AG20443 (cell line): ENCODE measurements at places on chromosomes 7 and 10.

GRCh38 chr10:131972474-131973071 lies 9.2 kb downstream of the BNIP3 start:
- DNase-seq = no peak

DNA sequence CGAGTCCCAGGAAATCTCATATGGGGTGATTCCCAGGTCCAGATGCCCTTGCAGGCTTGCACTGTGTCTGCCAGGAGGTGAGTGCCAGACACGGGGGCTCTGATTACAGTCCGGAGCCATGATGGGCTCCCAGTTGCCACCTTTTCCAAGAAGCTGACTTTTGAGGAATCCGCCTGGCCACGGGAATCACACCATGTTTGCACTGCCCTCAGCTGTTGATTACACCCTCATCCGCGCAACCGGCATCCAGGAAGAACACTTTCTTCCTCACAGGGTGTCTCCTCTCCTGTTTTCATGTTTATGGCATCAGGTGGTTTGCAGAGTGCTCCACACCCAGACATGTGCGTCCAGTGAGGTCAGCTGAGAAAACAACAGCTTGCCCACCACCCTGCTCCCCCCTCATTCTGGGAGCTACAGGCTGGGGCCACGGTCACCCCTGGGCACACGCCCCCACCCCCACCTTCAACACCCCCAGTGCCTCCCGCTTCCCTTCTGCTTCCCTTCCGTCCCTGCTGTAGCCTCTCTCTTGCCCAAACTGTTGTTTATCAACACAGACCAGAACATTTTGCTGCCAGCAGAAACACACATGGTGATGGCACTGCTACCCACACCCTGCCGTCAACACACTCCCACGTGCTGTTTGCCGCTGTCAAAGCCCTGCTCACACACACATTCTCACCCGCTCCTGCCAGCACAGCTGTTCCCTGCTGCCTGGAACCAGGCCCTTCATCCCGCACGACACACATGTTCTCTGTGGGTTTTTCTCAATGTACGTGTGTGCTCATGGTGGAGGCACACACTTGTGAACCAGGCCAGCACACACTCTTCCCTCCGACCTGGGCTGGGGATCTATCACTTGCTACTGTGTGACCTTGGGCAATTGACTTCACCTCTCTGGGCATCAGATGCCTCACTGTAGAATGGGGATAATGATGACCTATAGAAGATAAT lies 35.8 kb downstream of the DDIT4 start:
- DNase-seq = peak; percentile 46

- no peak for DNase-seq
Measured at GRCh38 chr10:6743291-6743849, 163.3 kb upstream of the PRKCQ start.

GRCh38 chr7:113263749-113264148 lies 145.4 kb upstream of the SMIM30 start:
- DNase-seq = no peak

GRCh38 chr10:50325449-50326171 lies 74.3 kb upstream of the ASAH2 start:
- DNase-seq = peak; percentile 86

- DNase-seq = peak; percentile 37
Measured at GRCh38 chr7:131076032-131076431, 251.6 kb upstream of the MKLN1 start.

- DNase-seq = no peak
Measured at GRCh38 chr10:30834651-30835050, 197.0 kb downstream of the ZNF438 start.

GRCh38 chr10:71263376-71263775 lies 51.0 kb downstream of the UNC5B start:
- DNase-seq = no peak

GRCh38 chr7:7868572-7868899 lies 100.1 kb upstream of the GLCCI1 start:
- DNase-seq = no peak

DNA sequence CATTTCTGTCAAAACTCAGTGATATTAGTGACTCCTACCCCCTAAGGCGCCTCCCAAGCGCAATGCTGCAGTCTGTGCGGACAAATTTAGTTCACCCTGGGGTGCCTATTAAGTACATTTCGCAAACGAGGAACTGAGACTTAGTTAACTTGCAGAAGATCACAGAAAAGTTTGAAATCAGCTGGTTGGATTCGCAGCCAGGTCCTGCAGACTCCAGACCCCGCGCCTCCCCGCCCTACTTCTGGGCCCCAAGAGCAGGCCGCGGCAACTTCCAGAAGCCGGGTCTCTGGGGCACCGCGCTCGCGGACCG lies 588 bp downstream of the CYREN start:
- no peak for DNase-seq

DNA sequence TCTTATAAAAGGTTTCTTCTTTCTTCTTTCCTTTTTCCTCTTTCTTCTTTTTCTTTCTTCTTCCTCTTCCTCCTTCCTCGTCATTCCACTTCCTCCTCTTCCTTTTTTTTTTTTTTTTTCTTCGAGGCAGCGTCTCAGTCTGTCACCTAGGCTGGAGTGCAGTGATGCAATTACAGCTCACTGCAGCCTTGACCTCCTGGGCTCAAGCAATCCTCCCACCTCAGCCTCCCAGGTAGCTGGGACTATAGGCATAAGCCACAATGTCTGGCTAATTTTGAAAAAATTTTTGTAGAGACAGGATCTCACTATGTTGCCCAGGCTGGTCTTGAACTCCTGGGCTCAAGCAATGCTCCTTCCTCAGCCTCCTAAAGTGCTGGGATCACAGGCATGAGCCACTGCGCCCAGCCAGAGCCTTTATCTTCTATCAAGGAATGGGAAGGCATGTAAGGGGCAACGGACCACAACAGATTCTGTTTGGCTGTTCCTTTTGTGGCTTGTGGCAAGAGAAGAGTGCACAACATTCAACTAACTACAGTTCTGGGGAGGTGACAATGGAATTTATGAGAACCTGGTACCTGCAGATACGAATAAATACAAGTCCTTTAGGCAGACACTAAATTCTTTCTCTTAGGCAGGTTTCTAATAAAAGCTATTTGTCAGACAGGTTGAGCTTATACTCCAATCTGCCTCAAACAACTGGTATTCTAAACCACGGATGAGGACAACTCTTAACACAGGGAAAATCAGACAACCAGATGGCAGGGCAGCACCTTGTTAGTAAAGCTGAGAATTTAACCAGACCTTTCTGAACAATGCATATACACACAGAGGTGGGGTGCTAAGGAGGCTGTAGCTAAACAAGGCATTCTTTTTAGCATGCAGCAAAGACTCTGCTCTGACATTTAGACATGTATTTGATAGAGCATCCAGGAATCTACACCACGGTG lies 100.3 kb downstream of the DOCK4 start:
- no peak for DNase-seq

- no peak for DNase-seq
Measured at GRCh38 chr7:46192271-46192670, 271.2 kb upstream of the IGFBP3 start.

- peak; percentile 49 for DNase-seq
Measured at GRCh38 chr10:119602241-119603095, 5.7 kb upstream of the TIAL1 start.

GRCh38 chr10:103235775-103236174 lies 9.9 kb upstream of the RPEL1 start:
- no peak for DNase-seq

- DNase-seq = no peak
Measured at GRCh38 chr7:156480671-156481070, 159.9 kb upstream of the RNF32 start.

- peak; percentile 83 for DNase-seq
Measured at GRCh38 chr10:118543714-118544400, 51.6 kb downstream of the PRLHR start.

- DNase-seq = peak; percentile 55
Measured at GRCh38 chr7:116859323-116859722, 3.1 kb upstream of the CAPZA2 start.

DNA sequence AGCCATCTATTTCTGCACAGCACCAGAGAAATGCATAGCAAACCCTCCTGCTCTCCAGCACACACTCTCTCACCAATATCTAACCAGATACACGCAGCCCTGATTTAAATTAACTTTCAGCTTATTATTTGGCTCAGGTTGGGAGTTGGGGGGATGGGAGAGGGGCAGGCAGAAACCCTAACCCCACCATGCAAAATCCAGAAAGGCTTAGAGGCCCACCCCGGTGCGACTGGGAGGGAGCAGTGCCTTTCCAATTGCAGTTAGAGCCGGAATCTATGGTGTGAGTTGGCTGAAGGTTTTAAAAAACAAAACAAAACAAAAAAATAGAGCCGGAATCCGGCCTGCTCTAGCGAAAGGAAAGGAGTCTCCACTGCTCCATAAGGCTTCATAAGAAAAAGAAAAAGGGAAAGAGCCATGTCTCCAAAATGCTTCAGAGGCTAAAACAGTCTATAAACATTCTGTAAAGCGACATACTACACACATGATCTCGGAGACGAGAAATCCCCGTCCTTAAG lies 2.9 kb downstream of the IGF2BP3 start:
- no peak for DNase-seq

- no peak for DNase-seq
Measured at GRCh38 chr7:128869944-128870285, 7.3 kb downstream of the ATP6V1F start.

GRCh38 chr7:137774793-137775201 lies 72.0 kb downstream of the DGKI start:
- peak; percentile 33 for DNase-seq

DNA sequence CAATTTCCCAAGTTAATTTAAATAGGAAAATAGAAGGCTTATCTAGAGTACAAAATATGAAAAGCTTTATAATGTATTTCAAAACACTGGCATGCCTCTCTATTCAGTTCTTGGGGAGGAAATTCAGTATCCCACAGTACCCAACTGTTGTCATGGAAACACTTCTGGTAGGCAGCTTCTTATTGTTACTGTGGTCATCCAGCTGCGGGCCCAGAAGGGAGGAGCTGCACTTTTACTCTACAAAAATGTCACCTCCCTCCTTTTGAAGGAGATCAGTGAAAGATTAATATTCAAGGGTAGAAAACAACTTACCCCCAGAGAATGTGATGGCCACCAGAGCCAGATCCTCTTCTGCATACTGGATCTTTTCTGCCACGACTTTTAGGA lies 202.8 kb downstream of the RAPGEF5 start:
- DNase-seq = peak; percentile 30

DNA sequence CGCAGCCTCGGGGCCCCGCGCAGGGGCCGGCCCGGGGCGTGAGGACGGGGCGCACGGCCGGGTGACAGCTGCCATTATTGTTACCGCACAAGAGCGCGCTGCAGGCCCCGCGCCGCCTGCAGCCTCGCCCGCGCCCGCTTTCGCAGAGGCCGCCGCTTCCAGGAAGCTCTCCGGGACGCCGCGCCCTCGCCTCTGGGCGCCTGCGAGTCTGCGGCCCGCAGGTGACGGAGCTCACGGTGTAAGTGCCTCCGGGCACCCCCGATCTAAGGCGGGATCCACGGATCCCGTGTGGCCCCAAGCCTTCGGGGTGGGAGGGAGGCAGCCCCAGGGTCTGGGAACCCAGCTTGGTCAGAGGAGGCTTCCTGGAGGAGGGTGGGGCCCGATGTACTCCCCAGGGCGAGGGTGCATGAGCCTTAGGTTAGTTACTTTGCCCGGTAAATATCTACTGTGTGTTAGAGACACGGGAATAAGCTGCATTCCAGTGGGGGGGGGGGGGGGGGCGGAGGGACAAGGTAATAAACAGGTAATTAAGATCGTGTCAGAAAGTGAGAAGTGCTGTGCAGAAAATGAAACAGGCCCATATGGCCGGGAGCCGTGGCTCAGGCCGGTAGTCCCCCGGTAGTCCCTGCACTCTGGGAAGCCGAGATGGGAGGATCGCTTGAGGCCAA lies 638 bp downstream of the IQCE start:
- DNase-seq = peak; percentile 31

GRCh38 chr7:17446340-17446739 lies 147.9 kb downstream of the AHR start:
- DNase-seq = no peak

DNA sequence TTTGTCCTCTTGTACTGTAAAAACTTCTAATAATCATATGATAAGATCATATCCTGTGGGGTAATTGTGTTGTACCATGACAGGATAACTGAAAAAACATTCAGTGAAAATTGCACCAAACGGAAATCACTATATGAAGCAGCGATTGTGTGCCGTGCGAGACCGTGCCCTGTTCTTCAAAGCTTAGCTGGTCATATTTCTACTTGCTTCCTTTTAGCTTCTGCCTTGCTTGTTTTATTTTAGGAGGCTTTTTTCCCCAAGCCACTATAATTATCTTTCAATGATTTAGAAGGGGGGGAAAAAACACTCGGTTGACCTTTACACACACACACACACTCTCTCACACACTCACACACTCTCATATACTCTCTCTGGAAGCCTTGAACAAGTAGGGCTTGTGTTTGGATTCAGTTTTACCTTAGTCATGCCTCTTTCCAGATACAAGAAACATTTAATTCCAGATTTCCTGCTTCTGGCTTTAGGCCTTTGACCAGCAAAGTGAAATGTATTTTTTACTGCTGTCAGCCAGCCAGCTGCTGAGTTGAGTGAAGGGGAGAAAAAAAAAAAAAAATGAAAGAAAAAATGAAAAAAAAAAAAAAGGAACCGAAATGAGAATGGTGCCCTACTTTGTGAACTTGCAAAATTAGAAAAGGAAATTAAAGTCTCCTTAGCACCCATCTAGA lies 181.4 kb downstream of the ARID5B start:
- DNase-seq = no peak

- DNase-seq = no peak
Measured at GRCh38 chr7:17166824-17167379, 131.6 kb upstream of the AHR start.

- no peak for DNase-seq
Measured at GRCh38 chr7:4998910-4999309, 39.9 kb upstream of the MMD2 start.

DNA sequence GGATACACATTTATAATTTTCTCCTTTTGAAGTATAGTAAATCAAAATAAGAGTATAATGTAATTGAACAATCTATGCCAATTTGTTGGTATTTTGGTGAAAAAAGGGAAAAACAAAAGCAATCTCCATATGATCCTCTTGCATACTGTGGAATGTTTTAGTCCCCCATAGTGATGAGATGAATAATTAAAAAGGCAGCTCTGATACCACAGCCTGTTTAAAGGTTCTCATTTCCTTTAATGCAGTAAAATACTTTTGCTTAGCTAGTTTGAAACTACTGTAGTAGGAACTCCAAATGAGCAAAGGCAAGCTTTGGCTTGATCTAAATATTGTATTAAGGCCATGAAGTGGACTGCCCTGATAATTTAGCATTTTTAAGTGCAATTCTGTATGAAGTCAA lies 77.6 kb downstream of the VTI1A start:
- DNase-seq = no peak

- DNase-seq = no peak
Measured at GRCh38 chr10:52261362-52261761, 52.7 kb upstream of the DKK1 start.

- no peak for DNase-seq
Measured at GRCh38 chr10:129838794-129839193, 125.3 kb downstream of the EBF3 start.

DNA sequence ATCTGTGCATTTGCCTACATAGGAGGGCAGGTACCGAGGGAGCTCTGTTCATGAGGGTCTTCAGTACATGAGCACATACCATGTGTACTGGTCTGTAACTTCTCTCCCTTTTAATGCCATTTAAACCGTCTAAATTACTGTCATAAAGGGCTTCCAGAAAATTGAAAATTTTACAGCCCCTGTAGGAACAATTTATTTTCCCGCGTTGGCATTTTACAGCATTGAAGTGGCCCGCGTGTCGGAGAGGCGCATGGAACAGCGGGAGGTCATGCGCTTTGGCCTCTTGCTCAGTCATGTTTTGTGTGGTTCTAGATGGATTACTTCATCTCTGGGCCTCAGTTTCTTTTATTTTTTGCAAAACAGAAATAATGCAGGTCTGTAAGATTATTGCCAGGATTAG lies 9.8 kb downstream of the WIPI2 start:
- DNase-seq = no peak
